ENCODE measurements at places on chromosomes 11 and 22.

- DNase-seq, result no peak
Observed at GRCh38 chr11:37786214-37786755, 1188.2 kb upstream of the RAG2 start.

DNA sequence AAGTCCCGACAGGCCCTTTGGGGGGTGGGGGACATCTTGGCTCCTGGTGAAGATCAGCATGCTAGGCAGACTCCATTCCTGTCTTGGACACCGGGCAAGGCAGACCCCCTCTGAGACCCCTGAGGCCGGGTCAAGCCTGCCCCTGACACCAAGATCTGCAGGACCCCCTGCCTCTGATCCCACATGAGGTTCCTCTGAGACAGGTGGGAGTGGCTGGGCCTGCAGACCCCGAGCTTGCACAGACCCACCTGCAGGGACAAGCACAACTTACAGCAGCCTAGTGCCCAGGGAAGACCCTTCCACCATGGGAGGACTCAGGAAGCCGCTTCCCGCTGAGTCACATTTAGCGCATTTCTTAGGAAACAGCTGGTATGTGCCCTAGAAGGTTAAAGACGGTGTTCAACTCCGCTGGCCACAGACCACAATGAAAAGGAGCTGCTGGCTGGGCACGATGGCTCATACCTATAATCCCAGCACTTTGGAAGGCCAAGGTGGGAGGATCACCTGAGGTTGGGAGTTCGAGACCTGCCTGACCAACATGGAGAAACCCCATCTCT lies 15.5 kb downstream of the ARVCF start:
- DNase-seq, result no peak

DNA sequence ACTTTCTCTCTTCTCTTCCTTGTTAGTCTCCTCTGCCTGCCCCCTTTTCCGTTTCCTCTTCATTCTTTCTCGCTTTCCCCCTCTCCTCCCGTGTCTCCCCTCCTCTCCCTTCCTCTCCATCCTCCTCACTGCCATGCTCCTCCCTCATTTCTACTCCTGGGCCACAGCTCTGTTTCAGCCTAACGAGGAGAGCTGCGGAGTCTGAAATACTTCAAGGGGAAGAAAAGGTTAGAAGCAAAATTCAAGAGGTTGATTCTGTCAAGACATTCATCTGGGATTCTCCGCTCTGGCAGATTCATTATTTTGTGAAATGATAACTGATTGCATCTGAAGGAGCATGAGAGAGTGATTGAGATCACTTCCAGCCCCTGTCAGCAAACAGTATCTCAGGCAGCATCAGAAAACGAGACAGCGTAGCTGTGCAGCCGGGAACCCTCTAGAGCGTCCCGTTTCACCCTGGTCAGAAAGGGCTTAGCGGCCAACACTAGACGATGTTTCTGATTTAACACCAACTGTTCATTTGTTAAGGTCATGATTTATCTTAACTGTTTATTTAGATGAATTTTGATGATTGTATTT lies 279.3 kb upstream of the B3GAT1 start:
- DNase-seq, result no peak

GRCh38 chr11:114178656-114179055 lies 117.5 kb upstream of the NNMT start:
- DNase-seq, result no peak

GRCh38 chr11:72686639-72687220 lies 12.5 kb upstream of the PDE2A start:
- DNase-seq, result no peak
